Motor neuron (in vitro differentiated cells): ENCODE measurements at places on chromosomes 1 and 21.
A peak's percentile ranks its signal among the peaks of the same experiment; 100 is the strongest.

GRCh38 chr1:161907265-161907664 is 116.4 kb downstream of the OLFML2B start:
- ATAC-seq, result no peak

DNA sequence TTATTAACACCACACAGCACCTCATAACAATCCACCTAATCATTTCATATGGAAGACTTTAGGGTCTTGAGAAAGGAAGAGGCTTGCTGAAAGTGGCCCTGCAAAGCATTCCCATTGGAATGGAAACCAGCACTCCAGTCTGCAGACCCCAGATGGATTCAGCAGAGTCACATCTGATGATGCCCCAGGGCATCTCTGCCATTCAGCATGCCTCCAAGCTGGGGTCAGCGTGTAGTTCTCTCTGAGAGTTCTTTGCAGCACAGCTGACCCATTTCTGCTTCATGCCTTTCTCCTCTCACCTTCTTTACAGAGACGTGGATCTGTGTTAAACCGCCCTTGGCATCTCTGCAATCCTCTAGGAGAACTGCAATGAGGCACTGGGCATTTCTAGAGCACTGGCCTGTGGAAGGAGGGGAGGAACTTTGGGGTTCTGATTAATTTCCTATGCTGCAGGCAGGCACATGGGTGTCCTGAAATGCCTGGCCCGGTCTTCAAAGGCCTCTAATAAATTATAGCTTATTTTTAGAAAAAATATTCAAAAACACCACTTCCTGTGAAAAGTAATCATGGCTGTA is 2.6 kb upstream of the LUZP1 start:
- no peak for ATAC-seq

DNA sequence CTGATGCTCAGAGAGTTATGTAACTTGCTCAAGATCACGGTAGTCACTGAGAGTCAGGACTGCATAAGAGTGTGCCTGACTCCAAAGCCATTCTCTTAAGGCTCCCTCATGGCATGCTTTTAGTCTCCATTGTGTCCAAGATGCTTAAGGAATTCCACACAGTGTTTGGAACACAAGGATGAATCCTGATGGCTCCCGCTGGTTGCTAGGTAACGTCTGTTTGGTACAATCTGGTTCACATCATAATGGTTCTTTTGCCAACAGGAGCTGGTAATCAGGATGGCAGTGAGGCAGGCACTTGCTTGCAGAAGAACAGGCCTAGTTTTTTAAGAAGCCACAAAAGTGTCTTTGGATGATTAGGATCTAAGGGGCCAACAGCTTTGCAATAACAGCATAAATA is 436.5 kb upstream of the DAB1 start:
- ATAC-seq, result no peak

- no peak for ATAC-seq
These were observed 4.1 kb downstream of the SLFNL1 start for GRCh38 chr1:41017141-41018017.

DNA sequence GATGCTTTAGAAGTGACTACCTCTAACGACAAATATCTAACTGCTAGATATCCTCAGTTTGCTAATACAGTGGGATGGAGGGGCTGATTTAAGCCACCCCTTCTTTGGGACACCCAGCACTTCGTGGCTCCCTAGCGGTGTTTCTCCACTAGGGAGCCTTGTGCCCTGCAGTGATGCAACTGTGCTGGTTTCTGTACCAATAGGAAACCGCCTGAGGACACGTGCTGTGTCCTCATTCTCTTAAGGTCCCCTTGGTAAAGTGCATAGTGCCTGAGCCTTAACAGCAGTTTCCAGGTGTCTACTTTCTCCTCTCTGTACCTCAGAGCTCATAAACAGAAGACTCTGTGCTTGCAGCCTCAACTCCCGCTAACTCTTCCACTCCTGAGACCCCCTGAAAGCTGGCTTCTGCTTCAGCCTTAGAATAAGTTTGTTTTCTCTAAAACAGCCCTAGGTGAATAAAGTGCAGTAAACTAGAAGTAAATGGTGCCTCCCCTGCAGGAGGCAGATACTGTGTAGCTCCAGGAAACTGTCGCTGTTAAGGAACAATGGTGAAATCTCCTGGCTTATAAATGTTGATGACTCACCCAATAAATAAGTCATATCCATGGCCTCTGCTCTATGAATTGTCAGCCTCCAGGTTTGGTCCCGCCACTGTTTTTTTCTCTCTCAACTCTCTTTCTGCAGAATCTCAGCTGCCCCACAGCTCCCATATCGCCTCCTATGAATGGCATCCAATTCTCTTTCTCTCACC is 130.4 kb downstream of the AK5 start:
- peak; percentile 88 for ATAC-seq

- peak; percentile 31 for ATAC-seq
These were observed 3.2 kb downstream of the LYPD8 start for GRCh38 chr1:248752161-248753028.

DNA sequence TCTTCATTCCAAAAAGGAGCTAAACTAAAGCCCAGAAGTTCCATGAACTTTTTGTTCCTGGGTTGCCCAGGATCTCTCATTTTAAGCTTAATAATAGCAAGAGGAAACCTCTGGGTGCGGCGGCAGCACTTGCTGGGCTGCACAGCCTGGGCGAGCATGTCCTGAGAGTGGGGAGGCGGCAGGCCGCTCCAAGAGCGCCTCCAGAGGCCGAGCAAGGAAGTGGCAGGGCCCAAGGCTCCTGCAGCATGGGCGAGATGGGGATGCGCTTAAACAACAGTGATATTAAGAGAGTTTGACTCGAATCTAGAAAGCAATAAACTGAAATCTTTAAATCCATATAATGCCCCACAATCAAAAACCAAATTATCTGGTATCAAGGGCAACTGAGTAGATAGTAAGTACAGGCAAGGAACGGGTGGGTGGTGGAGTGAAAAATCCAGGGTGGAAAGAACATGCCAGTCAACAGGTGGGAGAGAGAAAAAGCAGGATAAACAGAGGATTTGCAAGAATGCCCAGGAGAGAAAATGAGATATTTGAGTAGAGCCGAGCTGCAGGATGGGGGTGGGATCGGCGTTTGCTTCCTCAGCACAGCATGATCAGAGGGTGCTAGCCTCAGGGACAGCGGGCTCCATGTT is 14.1 kb upstream of the TNR start:
- peak; percentile 93 for ATAC-seq

DNA sequence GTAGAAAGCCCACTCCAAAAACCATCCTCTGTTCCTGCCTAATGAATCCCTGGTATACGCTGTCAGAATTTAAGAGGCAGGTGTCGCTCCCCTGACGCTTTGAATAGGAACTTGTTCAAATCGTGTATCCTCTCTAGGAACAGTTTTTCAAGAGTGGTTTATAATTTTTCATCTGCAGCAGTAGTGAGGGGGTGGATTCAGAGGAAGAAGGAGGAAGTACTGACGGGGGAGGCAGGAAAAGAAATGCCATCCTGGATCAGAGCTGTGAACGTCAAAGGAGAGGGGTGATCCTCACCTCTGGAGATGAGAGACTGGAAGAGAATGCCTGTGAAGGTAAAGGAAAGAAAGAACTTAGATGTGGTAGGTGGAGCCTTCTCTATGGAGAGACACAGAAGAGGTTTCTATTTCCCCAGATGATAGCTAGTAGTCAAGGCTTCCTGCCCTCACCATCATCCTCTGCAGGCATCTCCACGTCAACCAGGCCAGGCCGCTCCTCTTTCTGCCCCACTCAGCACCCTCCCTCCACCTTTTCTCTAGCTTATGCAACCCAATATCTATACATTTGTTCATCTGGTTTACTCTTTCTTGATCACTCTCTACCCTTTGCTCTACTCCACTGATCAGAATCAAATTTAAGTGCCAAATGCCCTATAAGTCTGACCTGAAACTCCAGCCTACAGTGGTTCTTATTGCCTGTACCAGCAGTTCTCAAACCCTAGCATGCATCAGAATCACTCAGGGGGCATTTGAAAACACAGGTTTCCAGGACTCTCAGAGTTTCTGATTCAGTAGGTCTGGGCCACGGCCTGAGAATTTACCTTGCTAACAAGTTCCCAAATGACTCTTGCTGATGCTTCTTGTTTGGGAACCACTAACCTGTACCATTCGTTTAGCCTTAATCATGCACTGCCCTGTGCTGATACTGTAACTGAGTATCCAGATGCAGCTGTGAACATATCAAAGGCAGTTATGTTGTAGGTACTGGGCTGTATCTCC is 13.1 kb upstream of the BCL9 start:
- no peak for ATAC-seq

GRCh38 chr1:76547916-76548315 is 319.4 kb upstream of the ST6GALNAC5 start:
- ATAC-seq, result no peak

DNA sequence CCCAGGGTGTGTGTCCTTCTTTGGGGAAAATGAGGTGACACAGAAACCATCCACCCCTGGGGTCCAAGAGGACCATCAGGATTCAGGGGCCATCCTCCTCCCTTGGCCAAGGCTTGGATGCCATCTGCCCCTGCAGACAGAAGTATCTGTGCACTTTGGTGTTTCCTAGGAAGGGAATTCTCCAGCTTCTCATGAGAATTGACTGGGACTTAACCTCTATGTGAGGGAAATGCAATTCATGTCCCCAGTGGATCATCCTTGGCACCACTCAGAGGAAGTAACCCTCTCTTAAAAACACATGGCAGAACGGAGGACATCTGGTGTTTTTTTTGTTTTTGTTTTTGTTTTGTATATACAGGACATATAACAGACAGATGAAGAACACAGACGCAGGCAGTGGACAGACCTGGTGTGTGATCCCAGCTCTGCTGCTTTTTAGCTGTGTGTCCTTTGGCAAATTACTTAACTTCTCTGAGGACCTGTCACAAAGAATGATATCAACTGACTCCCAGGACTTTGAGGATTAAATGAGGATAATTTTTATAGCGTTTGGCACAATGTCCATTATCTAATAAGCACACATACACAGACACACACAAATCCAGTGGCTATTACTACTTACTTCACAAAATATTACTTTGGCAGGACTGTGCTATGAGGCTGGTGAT is 3.8 kb downstream of the TNN start:
- ATAC-seq, result no peak

- no peak for ATAC-seq
These were observed 185.6 kb upstream of the RUNX1 start for GRCh38 chr21:35234725-35235124.

DNA sequence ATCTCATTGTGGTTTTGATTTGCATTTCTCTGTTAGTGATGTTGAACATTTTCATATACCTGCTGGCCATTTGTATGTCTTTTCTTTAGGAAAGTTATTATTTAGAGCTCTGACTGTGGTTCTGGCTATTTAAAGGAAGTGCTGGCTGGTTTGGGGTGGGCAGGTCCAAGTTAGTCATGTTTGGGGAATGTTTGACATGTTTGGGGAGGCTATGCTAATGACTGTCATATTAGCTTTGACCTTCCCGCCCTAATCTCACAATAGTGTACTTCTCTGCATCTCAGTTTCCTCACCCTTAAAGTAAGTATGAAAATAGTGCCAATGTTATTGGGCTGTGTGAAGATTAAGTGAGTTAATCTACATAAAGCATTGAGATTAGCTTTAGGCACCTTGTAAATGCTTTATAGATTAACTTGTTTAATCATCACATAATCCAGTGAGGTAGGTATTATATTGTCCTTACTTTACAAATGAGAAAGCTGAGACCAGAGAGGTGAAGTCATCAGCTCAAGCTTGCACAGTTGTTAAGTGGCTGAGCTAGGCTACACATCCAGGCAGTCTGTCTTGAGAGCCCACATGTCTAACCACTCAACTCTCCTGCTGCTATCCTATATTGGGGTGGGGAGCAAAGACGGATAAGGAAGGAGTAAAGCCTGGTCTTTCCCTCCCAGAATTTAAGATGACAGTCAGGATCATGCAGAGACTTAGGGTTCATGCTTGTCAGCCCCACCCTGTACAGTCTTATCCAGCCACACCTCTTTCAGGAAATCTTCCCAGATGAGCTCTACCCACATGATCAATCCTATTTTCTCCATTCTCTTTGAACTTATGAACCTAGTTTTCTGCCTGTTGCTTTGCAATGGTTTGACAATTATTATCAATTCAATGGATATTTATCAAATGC is 22.8 kb upstream of the CRNN start:
- ATAC-seq, result peak; percentile 37

DNA sequence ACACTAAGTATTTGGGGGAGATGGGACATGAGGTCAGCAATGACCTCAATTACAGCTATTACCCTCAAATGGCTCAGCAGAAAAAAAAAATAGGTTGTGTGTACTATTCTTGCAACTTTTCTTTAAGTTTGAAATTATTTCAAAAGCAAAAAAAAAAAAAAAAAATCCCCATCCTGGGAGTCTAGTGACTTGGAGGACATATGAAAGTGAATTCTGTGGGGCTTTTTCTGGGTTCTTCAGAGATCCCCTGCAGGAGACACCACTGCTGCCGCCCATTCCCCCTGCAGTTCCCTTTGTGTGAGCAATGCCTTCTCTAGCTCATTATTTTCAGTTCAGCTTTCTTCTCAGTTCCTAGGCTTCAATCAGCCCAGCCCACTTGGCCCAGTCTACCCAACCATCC is 16.7 kb downstream of the HSD11B1 start:
- ATAC-seq, result no peak

- no peak for ATAC-seq
These were observed 114.9 kb upstream of the GUCA2B start for GRCh38 chr1:42038261-42038660.

GRCh38 chr21:26843933-26844257 is 1.3 kb downstream of the ADAMTS1 start:
- ATAC-seq, result peak; percentile 0

DNA sequence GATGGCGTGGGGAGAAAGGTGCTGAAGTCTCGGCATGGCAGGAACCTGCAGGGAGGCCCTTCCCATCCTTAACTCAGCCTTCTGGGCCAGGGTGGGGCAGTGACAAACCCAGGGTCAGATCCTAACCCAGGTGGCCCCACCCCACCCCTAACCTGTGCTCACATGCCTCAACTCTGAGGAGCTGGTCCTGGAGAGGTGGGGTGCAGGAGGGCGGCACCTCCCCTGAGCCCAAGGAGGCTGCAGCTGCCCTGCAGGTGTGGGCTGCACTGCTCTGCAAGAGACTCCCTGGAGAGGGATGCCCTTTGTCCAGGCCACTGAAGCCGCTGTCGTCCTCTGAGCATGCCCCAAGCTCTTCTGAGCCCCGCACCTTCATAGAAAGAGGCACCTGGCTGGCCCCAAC is 15.2 kb upstream of the ADAMTSL4 start:
- no peak for ATAC-seq

- ATAC-seq, result no peak
These were observed 67.3 kb downstream of the RALGPS2 start for GRCh38 chr1:178792394-178792793.

DNA sequence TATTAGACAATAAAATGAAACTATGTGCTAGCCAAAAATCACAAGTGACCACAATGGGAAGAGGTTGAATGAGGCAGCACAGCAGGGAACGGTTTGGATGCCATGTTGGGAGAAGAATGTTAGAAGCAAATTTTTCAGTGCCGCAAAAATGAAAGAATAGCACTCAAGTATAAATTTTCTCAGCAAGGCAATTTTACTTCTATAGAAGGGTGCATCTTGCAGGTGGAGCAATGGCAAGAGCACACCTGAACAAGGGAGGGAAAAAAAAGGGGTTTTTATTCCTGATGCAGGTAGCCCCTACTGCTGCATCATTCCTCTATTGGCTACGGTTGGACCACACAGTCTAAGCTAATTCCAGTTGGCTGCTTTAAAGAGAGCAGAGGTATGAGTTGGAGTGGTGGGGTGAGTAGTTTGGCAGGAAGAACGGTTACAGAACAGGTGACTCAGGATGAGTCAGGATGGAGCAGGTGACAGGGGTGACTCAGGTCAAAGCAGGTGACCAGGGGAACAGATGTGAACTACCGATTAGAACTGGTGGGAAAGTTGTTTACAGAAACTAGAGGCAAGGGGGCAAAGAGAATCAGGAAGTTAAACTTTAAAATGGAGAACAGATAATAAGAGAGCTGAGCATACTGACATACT is 301.1 kb upstream of the NRIP1 start:
- ATAC-seq, result no peak

GRCh38 chr1:46401154-46401913 is 7.2 kb downstream of the FAAH start:
- no peak for ATAC-seq
